ENCODE measurements at places on chromosomes 3 and 15.

DNA sequence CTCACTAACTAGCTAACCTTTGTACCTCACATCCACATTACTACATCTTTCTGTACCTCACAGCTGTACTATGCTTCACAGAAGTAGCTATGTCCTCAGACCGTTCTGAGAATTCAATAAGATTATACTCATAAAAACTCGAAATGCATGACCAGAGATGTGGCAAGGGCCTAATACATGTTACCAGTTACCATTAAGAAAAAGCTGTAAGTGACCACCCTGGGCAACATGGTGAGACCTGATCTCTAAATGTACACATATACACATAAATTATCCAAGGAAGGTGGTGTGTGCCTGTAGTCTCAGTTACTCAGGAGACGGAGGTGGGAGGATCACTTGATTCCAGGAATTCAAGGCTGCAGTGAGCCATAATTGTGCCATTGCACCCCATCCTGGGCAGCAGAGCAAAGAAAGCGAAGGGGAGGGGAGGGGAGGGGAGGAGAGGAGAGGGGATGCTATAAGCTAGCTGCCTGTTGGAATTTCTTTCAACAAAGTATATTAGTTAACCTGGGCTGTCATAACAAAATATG lies 482.6 kb upstream of the ZNF717 start:
- no peak for DNase-seq

- DNase-seq: no peak
Measured at GRCh38 chr15:41861736-41862356, 23.2 kb downstream of the PLA2G4B start.

- DNase-seq: no peak
Measured at GRCh38 chr3:17938313-17938712, 195.9 kb upstream of the TBC1D5 start.

GRCh38 chr15:96183867-96184266 lies 146.6 kb upstream of the NR2F2 start:
- DNase-seq: no peak

DNA sequence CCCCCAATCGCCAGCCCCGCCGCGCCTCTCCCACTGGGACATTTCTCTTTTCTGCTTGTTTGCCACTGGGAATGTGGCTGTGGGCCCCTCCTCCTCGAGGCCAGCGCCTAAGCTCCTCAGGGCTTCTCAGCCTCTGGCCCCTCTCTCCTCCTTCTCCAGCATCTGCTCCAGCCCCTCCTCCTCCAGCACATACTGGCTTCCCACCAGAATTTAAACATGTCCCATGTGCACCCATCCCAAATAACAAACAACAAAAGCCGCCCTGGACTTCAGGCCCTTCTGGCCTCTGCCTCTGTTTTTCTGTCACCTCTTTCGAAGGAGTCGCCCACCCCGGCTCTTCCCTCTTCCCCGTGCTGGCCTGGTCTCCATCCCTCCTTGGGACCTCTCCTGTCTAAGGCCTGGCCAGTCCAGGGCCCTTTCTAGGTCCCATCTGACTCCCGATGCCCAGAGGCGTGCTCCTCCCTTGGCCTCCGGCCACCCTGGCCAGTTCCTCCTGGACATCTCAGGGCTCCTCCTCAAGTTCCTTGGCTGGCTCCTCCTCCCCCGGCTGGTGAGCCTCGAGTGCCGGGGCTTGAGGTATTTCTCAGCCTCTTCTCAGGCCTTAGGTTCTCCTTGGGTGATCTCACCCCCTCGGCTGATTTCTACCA lies 94.6 kb upstream of the SLC6A6 start:
- DNase-seq: no peak

- DNase-seq: no peak
Measured at GRCh38 chr3:115789481-115789880, 166.2 kb downstream of the GAP43 start.

DNA sequence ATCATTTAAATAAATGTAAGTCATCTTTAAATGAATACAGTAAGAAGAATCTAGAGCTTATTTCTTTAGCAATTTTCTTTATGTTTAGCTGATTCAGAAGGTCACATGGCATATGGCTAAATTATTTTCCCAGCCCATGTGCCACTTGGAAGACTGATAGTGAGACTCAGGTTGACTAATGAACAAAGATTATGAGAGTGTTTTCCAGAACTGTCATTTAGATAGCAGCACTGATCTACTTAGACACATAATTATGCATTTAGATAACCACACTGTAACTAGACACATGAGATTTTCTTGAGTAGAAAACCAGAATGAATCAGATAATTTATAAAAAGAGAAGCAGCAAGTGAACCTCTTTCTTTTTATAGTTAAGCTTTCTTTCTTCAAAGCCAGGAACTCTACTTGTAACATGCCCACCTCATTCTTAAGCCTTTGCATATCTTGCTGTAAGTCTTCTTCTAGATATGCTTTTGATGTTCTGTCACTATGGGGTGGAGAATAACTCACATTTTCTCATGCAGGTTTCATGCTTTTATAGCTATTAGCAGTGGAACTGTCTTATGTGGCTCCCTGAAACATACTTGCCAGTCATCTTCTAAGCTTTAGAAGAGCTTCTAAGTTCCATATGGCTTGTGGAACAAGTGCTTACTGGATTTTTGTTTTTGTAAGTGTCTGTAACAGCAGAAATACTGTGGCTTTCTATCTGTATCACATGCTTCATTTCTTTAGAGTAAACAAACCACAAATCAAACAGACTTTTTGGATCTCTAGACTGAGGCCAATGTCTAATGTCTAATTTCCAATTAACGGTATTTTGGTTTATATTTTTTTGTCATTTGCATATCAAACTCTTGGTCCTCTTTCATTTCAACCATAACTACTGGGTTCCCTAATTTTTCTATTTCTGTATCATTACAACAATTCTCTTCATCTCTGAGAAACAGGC lies 101.4 kb downstream of the LMLN start:
- DNase-seq: no peak

- DNase-seq: no peak
Measured at GRCh38 chr3:186785495-186786018, 2.2 kb downstream of the EIF4A2 start.

DNA sequence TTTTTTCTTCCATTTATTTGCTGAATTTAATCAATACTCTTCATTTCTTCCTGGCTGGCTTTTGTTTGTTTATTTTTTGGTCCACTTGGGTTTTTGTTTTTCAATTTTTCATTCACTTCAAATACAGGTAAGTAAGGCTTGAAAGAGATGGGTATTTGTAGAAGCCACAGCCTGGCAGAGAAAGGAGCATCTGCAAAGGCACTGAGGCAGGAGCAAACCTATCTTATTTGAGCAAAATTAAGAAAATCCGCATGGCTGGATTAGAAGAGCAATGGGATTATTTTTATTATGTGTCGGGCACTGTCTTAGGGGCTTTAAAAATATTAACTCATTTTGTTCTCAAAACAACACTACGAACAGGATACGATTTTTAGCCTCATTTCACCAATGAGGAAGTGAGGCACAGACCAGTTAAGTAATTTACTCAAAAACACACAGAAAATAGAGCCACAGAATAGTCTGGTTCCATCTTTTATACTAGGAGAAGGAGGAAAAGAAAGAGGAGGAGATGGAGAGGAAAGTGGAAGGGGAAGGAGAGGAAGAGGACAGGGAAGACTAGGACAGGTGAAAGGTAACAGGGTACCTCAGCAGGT lies 35.1 kb upstream of the CCDC80 start:
- DNase-seq: no peak

DNA sequence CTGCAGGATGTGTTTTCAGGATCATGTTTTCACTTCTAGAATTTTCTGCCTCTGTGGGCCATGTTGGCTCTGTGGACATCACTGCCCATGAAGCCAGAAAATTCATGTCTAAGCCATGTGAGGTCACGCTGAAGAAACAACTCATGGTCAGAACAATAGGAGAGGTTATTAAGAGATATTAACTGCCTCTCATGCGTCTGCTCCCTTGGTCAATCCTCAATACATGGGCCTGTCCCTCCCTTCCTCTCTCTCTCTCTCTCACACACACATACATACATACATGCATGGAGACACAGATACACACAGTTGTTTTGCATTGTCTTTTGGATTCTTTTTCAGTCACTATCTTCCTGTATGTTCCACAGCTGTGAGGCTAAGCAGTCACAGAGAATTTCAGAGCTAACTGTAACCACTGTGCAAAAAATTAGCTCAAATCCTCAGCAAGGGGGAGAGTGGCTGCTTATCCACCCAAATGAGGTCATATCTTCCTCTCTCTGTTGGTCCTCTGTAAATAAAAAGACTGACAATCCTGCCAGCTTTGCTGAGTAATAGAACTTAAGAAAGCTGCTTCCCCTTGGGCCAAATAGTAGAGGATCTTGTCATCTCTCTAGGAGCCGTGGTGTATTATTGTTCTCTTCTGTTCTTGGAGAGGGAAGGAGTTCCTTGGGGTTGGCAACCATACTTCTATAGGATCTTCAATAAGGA lies 45.6 kb downstream of the LRTM1 start:
- DNase-seq: peak; percentile 89

DNA sequence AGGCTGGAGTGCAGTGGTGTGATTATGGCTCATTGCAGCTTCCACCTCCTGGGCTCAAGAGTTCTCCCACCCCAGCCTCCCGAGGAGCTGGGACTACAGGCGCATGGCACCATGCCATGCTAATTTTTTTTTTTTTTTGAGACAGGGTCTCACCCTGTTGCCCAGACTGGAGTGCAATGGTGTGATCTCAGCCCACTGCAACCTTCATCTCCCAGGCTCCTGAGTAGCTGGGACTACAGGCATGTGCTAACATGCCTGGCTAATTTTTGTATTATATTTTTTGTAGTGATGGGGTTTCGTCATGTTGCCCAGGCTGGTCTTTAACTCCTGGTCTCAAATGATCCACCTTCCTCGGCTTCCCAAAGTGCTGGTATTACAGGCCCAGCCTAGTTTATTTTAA lies 4.0 kb downstream of the TEX9 start:
- no peak for DNase-seq

- no peak for DNase-seq
Measured at GRCh38 chr3:30140356-30141075, 465.9 kb upstream of the TGFBR2 start.

DNA sequence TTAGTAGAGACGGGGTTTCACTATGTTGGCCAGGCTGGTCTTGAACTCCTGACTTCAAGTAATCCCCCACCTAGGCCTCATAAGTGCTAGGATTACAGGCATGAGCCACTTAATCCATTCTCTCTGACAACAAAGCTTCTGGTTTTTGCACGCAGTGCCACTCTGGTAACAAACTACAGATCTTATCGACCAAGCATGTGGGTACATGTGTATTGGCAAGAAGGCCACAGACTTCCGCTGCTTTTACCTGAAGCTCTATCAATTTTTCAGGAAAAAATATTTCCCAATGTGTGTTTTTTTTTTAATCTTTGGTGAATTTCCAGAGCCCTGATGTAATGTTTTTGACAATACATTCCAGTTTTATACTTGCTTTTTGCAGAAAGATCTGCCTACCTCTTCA lies 182.5 kb downstream of the PCCB start:
- DNase-seq: no peak

DNA sequence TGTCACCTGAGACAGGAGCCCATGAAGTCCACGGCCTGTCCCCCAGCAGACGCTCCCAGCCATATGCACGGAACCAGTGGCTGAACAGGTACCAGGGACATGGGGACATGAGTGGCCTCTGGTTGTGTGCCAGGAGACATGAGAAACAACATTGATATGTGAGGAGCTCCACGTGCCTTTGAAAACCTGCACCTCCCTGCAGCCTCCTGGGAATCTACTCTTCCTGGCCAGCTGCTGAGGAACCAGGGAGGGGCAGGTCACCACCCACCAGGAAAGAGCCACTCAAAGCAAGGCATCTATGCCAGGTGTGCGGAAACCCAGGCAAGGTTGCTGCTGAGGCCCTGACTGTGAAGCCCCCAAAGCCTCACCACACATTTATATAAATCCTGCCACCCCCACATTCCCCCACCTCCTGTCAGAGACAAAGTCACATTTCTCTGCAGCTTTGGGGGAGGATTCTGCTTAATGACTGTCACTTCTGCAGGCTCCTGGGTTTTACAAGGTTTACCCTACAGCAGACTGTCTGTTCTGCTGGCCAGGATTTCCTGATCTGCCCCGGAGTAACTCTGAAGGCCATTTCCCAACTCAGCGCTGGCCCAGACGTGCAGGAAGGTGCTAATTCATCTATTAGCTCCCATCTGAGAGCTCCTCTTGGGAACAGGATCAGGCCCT lies 110.8 kb downstream of the ADCY5 start:
- no peak for DNase-seq

DNA sequence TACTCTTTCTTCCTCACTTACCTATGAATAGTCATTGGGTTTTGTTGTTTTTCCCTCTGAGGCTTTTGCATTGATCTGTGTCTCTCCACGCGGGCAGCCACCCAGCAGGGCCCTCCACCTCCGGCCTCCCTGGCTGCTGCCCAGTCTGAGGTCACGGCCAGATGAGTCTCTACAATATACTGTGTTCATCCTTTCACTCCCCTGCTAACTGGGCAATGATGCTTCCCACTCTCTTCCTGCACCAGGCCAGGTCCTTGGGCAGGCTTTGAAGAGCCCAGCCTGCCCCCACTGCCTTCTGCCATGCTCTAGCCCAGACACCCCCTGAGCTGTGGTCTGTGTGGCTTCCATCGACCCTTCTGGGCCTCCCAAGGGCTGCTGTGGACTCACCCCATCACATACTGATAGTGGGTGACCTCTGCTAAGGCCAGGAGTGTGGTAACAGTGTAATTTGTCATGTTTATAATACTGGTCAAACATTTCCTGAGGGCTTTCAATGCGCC lies 18.0 kb downstream of the PDIA5 start:
- peak; percentile 76 for DNase-seq

GRCh38 chr3:138594935-138595610 lies 1.0 kb upstream of the CEP70 start:
- DNase-seq: no peak

- peak; percentile 73 for DNase-seq
Measured at GRCh38 chr3:184786280-184786941, 25.6 kb upstream of the VPS8 start.

DNA sequence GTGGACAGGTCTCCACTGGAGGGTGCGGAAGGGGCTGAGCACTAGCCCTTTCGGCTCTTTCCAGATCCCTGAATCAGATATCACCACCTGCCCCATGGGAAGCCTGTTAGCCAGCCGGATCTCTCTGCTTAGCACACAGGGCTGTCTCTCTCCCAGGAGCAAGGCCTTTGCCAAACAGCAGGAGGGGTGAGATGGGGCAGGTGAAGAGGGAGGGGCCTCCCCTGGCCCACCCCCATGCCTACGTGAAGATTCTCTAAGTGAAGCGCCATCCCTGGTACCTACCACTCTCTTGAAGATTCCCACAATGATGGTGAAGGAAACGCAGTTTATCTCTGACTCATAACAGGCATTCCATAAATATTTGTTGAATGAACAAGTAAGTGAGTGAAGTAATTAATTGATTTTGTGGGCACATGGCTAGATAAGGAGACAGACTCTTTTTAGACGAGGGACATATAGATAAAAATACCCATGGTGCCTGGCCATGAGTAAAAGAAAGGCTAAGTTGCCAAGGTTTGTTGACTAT lies 19.6 kb upstream of the HCN4 start:
- peak; percentile 86 for DNase-seq

DNA sequence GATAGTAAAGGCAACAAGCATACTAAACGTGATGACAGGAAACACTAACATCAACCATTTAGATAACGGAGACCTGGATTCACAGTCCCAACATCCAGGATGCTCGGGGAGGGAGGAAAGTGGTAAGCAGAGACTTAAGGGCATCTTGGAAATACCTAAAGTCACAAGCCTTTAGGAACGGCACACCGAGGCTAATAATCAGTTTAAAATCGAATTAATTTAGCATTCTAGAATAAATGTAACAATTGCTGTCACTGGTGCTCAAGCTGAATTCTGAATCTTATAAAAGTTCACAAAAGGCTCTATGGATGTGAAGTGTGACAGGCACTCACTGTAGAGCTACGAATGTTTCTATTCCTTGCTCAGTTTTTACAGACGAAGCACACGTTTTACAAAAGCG lies 1.3 kb downstream of the CD47 start:
- peak; percentile 22 for DNase-seq

- no peak for DNase-seq
Measured at GRCh38 chr3:177545964-177546363, 348.7 kb upstream of the TBL1XR1 start.
